ENCODE measurements at places on chromosomes 16 and 17.

GRCh38 chr17:70767102-70767701 is 597.9 kb downstream of the KCNJ2 start:
- peak; percentile 38 for DNase-seq

DNA sequence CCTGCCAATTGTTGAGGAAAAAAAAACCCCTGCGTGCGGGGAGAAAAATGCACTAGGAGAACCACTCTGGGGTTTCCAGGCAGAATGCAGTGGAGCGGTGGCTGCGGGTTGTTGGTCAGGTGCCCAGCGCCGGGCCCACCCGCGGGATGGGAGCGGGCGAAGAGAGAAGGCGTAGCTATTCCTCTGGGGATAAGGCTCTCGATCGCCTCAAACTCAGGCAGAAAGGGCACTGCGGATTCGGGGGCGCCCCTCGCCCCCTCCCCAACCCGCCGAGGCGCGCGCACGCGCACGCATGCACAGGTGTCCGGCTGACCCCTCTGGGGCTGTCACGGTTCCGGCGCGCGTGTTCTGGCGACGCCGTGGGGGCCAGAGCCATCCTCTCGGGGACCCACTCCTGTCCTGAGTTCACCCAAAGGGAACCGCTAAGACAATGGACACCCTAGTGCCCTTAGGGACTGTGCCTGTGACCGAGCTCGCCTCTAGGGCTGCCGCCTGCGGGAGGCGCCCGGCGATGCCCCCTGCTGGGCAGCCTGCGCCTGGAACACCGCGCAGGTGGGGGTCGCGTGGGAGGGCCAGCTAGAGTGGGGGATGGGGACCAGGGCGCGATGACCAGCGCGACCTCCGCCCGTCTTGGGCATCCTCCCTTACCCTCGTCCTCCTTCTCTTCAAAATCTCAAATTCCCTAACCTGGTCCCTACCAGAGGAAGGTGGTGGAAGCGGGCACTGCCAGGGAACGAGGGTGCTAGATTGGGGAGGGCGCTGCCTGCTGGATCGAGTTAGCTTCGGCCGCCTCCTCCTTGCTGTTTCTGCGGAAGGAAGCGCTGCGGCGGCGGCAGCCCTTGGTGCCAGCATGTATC is 14.4 kb upstream of the CBX8 start:
- peak; percentile 83 for DNase-seq

- DNase-seq = no peak
These were observed 148.2 kb upstream of the GOT2 start for GRCh38 chr16:58882292-58882691.

DNA sequence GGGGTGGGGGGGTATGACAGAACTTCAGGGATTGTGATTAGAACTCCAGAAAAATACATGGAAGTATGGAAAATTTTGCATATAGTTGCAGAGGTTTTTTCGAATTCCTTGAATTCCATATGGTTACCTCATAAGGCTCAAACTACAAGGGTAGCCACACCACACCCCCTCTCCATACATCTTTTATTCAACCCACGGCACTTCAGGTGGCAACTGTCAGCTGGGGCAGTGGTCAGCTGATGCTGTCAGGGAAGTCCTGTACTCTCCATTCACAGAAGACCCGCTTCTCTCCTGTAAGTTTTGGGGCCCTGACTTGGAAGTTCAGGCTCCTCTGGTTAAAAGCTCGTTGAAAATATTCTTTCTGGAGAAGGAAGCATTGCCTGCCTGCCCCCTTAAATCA is 57.5 kb upstream of the CLEC19A start:
- DNase-seq = no peak

DNA sequence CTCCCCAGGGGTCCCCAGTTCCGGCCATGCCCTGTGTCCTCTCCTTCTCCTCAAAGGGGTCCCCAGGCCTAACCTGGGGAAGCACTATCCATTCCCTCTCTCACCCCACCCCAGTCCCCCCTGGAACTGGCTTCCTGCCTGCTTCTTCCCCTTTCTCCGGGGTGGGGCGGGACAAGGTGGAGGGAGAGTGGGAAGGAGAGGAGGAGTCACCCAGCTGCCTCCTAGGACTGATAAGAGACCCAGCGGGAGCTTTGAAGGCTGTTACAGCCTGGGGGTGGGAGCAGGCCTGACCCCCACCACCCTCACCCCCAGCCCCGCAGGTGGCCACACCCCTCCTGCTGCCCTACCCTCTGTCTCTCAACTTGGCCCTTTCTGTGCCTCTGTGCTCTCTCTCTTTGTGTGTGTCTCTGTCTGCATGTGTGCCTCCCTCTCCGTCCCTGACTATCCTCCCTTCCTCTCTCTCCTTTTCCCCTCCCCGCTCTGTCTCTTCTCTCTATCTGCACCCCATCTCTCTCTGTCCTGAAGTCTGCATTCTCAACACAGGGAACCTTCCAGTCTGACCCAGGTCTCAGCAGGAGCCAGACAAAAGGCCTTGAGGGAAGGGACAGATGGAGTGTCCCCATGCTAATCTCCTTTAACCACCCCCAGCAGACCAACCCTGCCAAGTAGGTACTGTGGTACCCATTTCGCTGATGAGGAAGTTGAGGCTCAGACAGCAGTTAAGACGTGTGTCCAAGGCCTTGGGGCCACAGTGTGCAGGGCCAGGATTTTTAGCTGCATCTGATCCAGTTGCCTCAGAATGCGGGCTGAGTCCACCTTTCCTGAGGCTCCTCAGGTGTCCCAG is 66.1 kb downstream of the RAB11FIP4 start:
- DNase-seq = no peak

GRCh38 chr17:49739641-49740271 is 24.2 kb downstream of the FAM117A start:
- peak; percentile 64 for DNase-seq

GRCh38 chr17:4420692-4421131 is 13.0 kb upstream of the SPNS3 start:
- peak; percentile 92 for DNase-seq

GRCh38 chr17:561116-561515 is 153.5 kb downstream of the VPS53 start:
- no peak for DNase-seq

- DNase-seq = no peak
These were observed 990 bp downstream of the DOK4 start for GRCh38 chr16:57485091-57485915.

DNA sequence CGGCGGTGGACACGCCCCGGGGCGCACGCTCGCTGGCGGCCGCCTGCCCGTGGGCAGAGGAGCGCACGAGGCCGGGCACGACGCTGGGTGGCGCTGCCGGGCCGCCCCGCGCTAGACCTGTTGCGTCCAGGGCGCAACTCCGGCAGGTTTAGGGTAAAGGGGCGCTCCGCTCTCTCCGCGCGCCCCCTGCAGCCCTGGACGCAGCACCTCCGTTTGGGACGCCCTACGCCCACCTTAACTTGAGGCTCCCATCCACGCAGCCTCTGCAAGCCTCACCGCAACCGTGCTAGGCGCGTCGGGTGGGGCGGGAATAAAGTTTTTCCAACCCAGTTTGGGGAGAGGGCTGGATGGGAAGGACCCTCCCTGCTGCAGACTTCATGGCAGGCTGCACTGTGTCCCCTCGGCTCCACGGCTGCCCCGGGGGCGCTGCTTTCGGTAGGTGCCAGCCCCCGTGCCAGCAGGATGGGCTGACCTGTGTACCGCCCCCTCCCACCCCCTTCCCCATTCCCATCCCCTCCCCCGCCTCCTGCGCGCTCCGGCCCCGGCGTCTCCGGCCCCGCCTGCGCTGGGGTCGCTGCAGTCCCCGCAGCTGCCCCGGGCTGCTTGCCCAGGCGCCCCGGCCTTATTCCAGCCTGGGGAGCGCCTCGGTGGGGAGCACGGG is at the start of gene SYT17:
Gene SYT17, plus strand, starts transcription at position 531 of the 661 bp plus-strand sequence. CDS start 407 bp downstream, outside the sequence.
- peak; percentile 86 for DNase-seq

GRCh38 chr17:17816240-17816814 is 20.5 kb downstream of the SREBF1 start:
- no peak for DNase-seq

- DNase-seq = no peak
These were observed 131.5 kb upstream of the MON1B start for GRCh38 chr16:77059446-77059845.

- no peak for DNase-seq
These were observed 206.8 kb downstream of the CA10 start for GRCh38 chr17:51951741-51952140.

GRCh38 chr16:70679671-70680494 is 6.0 kb downstream of the MTSS2 start:
- peak; percentile 28 for DNase-seq

DNA sequence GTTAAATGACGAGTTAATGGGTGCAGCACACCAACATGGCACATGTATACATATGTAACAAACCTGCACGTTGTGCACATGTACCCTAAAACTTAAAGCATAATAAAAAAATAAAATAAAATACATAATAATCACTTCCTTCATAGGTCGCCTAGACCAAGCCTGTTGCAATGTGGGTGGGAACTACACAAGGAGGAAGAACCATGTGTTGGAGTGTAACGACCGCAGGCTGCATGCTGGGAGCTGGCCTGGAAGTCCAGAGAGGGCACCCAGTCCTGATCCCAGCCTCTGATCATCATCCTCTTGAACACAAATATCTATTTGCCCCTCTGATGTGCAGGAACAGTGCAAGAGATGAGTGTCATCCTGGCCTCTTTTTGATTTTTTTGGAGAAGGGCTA is 224.7 kb upstream of the ASIC2 start:
- no peak for DNase-seq

DNA sequence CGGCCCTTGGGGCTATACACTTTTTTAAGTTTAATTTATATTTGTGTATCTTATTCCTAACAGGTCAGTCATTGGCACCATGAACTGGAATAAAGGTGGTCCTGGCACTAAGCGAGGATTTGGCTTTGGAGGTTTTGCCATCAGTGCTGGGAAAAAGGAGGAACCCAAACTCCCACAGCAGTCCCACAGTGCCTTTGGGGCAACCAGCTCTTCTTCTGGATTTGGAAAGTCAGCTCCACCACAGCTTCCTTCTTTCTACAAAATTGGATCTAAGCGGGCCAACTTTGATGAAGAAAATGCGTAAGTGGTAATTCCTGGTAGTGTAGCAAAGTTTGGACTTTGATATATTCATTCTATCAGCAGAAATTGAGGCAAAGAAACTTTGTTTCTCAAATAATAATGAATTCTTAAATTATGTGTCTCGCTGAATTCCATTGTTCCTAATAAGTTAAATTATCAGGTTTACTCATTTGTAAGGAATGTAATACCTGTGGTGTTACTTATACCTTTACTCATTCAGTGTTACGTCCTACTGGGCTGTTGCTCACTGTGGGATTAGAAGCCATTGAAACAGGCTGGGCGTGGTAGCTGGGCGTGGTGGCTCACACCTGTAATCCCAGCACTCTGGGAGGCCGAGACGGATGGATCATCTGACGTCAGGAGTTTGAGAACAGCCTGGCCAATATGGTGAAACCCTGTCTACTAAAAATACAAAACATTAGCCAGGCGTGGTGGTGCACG is 13.2 kb downstream of the DDX42 start:
- no peak for DNase-seq

DNA sequence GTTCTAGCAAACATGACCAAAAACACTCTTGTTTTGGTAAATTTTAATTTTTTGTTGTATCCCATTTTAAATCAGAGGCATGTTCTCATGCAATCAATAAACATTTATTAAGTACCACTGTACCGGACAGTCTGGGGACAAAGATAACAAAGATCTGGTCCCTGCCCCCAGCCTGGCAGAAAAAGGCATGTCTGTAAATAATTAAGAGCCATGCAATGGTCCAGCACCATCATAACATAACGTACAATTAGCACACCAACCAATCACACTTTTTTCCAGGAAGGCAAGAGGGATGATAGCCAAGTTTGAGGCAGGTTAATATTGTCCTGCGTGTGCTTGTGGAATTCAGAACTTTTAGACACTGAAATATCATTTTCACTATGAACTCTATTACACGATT is 3.5 kb downstream of the KCNJ16 start:
- DNase-seq = no peak

DNA sequence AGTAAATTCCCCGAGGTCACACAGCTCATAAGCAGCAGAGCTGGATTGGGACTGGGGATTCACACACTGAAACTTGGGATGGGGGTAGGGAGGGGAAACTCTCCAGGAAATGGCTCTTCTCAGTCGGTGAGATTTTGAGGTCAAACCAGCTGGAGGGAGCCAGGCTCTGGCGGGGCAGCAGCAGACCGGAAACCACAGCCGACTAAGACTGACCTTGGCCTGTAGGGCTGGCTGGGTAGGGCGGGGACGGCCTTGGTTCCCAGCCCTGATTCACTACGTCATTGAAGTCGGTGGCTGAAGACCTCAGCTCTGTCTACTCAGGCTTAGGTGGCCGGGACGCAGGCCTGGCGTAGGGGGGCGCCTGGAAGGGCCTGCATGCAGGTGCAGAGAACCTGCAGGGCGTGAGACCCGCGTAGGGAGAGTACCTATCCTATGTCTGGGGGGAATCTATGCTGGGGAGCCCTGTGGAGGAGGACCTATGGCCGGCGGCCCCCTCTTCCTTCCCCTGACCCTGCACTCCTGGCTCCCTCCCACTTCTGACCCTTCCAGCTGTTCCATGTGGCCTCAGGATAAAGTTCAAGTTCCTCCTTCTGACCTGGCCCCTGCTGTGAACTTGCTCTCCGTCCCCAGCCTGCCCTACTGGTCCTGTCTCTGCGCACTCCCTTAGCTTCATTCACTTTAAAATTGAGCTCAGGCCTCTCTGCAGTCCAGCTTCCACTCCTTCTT is 11.9 kb upstream of the SLC4A1 start:
- no peak for DNase-seq

DNA sequence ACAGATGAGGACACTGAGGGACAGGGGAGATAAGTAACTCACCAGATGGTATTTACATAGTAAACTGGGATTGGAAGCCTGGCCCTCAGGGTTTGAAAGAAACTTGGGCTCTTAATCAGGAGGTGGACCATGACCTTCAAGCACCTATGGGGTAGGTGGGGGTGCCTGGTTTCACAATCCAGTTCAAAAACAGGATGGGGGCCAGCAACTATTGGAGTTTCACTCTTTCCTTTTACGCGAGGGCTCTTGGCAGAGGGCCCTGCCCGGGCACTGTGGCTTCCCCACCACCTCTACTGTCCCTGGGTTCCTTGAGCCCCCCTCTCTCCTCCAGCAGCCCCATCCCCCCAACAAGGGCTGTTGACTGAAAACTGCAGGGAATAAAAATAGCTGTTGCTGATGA is 11.3 kb upstream of the PRR29 start:
- DNase-seq = peak; percentile 81

DNA sequence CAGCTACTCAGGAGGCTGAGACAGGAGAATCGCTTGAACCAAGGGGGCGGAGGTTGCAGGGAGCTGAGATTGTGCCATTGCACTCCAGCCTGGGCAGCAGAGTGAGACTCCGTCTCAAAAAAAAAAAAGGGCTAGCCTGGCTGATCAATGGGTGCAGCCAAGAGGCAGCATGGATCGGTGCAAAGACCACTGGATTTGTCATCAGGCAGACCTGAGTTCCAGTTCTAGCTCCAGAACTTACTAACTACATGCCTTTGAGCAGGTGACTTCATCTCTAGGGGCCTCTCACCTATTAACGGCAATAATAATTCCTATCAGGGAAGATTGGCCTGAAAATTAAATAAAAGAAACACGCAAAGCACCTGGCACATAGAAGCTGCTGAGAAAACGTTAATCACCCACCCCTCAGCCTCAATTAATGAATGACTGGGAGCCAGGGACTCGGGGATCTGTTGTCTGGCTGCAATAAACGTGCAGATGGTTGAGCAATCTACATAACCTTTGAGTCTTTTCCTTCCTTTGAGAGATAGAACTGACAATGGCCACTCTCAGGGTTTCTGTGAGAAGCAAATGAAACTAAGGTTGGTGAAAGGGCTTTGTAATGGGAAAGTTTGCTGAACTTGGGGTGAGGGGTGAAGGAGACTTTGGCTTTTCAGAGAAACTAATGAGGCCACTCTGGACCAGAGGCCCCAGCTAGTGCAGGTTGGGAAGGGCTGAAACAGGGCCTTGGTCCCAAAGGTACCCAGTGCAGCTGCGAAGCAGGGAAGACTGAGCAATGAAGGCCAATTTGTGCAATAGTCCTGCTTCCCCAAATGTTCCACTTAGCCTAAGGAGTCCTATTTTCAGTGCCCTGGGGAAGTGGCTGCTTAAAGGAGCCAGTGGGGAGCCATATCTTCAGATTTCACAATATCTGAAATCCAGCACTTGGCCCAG is 7.6 kb downstream of the SEZ6L2 start:
- no peak for DNase-seq
